Forelimb muscle (tissue), 1 donor: ENCODE measurements at places on chromosomes 12 and 14. TPM values are rescaled to one million over a fixed set of nuclear protein-coding genes. Genes with fewer than 3 reads are reported as not detected.

The C12orf50 gene
- polyA plus RNA-seq: 0.34 TPM

The PDE6H gene
- polyA plus RNA-seq: not detected

The TSPAN11 gene
- 6.1 TPM for polyA plus RNA-seq

DNA sequence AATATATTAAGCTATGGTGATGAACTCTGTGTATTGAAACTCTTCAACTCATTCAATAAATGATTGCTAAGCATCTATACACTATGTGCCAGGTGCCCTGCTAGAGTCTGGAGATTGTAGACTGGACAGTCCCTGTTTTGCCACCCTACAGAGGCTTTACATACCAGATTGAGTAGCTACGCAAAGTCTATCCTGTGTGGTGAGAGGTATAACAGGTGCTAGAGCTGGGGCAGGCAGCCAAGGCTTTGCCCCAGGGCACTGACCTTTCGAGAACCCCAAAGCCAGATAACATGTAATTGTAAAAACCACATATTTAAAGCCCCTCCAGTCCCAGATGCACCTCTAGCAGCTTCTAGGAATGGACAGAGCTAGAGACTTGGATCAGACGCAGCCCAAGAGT lies 52.8 kb downstream of the PPM1H start:
- no peak for DNase-seq
